Activated CD4-positive, alpha-beta T cell treated with anti-CD3 and anti-CD28 coated beads, Interleukin-2, amount 10 ng/mL, durations not matched to agents 24 days and 14 days (primary cell): ENCODE measurements at places on chromosomes 4 and X. TPM values are rescaled to one million over a fixed set of nuclear protein-coding genes. Genes with fewer than 3 reads are reported as not detected.

Gene ETDA
- not detected in 2 replicates for total RNA-seq

Gene STPG2
- total RNA-seq = not detected in 2 replicates

- no peak for DNase-seq
- no peaks in the 10 kb centered on the region for H3K27me3 ChIP-seq
- H3K4me3 ChIP-seq = no peak overlapping the region
- peak overlapping the region; percentile 58 for H3K27ac ChIP-seq
- H3K4me1 ChIP-seq = peaks cover 55% of the 10 kb centered on the region
Measured at GRCh38 chr4:112277220-112277619, 8.5 kb downstream of the TIFA start.

- H3K27ac ChIP-seq = no peak overlapping the region
- no peaks in the 10 kb centered on the region for H3K27me3 ChIP-seq
- H3K4me1 ChIP-seq = peaks cover 2% of the 10 kb centered on the region
- no peaks in the 10 kb centered on the region for H3K36me3 ChIP-seq
- H3K4me3 ChIP-seq = no peak overlapping the region
Measured at GRCh38 chr4:189659287-189659686, 281.4 kb upstream of the FRG1 start.

DNA sequence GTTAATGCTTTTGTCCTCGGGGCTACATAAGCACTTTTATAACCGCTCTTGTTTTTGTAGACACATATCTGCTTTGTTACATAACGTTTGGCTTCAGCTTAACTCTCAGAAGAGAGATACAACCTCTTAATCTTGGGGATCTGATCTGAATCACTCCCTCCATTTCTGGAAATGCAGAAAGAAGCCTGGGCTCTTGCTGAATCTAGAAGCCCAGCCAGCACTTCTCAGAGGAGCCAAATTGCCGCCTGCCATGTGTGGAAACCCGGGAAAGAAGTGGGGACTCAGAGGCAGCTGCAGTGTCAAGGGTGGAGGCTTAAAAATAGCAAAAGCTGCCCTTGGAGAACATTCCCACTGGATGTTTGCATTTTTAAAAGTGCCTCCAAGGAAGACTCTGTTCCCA lies 69.3 kb upstream of the LDB2 start:
- no peak for DNase-seq
- no peak overlapping the region for H3K27ac ChIP-seq
- H3K36me3 ChIP-seq = no peaks in the 10 kb centered on the region
- no peaks in the 10 kb centered on the region for H3K27me3 ChIP-seq
- no peak overlapping the region for H3K4me3 ChIP-seq

GRCh38 chr4:2245057-2245786 lies 3.3 kb upstream of the HAUS3 start:
- DNase-seq = peak; percentile 62
- H3K27me3 ChIP-seq = peaks cover 2% of the 10 kb centered on the region
- peaks cover 21% of the 10 kb centered on the region for H3K4me1 ChIP-seq
- H3K36me3 ChIP-seq = peaks cover 3% of the 10 kb centered on the region

- no peaks in the 10 kb centered on the region for H3K27me3 ChIP-seq
- H3K4me3 ChIP-seq = no peak overlapping the region
- DNase-seq = no peak
- no peaks in the 10 kb centered on the region for H3K36me3 ChIP-seq
- no peaks in the 10 kb centered on the region for H3K4me1 ChIP-seq
- no peak overlapping the region for H3K27ac ChIP-seq
Measured at GRCh38 chrX:37641859-37642258, 43.7 kb upstream of the XK start.

DNA sequence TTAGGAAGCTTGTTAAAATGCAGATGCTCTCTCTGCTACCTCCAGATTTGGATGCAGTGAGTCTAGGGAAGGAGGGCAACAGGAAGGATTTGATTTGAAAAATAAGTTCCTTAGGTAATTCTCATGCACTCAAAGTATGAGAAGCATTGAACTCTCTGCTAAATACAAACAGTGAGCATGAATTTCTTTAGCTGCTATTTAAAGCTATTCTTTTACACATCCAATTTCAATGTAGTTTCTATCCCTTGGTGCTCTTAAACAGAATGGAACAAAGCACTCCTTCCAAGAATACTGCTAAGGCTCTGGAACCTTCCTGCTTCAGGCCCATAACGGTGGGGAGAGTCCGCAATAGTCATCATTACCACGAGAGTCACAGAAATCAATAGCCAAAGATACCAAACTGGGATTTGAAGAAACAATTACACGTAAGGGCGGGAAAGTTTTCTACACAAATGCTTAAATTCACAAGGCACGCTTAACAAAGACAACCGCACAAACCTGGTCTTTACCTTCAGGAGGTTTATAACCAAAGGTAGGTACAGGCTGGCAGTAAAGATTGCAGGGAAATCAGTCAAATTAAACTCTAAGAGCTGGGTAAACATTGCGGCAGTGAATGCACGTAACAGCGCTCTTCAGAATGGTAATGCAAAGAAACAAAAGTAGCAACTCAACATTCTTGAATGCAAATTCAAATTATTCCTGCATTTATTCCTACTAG lies 123.2 kb upstream of the NAP1L5 start:
- peaks cover 2% of the 10 kb centered on the region for H3K27me3 ChIP-seq
- peak; percentile 51 for DNase-seq

GRCh38 chr4:57039345-57039744 lies 60.6 kb downstream of the POLR2B start:
- DNase-seq = no peak
- no peaks in the 10 kb centered on the region for H3K4me1 ChIP-seq
- H3K27me3 ChIP-seq = peaks cover 12% of the 10 kb centered on the region
- H3K36me3 ChIP-seq = no peaks in the 10 kb centered on the region

DNA sequence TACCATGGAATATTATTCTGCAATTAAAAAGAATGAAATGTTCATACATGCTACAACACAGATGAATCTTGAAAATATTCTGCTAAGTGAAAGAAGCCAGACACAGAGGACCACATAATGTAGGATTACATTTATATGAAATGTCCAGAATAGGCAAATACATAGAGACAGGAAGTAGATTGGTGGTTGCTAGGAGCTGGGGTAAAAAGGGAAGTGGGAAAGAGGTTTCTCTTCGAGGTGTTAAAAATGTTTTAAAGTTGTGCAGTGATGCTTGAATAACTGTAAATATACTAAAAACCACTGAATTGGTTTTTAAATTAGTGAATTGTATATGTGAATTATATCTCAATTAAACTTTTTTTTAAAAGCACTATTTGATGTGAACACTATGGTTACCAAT lies 3.6 kb upstream of the NXT2 start:
- H3K27me3 ChIP-seq = peaks cover 10% of the 10 kb centered on the region
- no peak for DNase-seq
